ENCODE measurements at places on chromosomes 16 and 17.
A peak's percentile ranks its signal among the peaks of the same experiment; 100 is the strongest.

DNA sequence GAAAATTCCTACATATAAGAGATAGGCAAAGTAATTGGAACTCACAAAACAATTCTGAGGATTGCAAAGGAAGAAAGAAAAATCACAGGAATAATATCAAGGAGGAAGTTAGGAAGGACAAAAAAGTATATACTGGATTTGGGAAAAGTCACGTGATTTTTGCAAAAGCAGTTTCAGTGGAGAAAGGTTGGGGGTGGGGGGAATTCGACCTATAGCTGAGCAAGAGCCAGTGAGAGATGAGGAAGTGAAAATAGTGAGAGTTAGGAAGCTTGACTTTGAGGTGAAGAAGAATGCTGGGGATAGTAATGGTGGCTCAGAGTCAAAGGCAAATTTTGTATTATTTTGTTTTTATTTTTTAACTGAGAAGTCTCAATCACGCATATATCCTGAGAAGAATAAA lies 438.0 kb upstream of the PMFBP1 start:
- H3K27me3 ChIP-seq: no peaks in the 10 kb centered on the region
- H3K27ac ChIP-seq: no peak overlapping the region
- peaks cover 5% of the 10 kb centered on the region for H3K4me1 ChIP-seq

GRCh38 chr17:7606280-7606679 lies 8.4 kb downstream of the FXR2 start:
- H3K27me3 ChIP-seq: no peaks in the 10 kb centered on the region
- peaks cover 19% of the 10 kb centered on the region for H3K4me1 ChIP-seq
- no peak overlapping the region for H3K27ac ChIP-seq

GRCh38 chr17:47897561-47897960 lies 1.5 kb downstream of the SP2 start:
- peaks cover 5% of the 10 kb centered on the region for H3K36me3 ChIP-seq
- peaks cover 45% of the 10 kb centered on the region for H3K4me1 ChIP-seq
- H3K27me3 ChIP-seq: no peaks in the 10 kb centered on the region
- peak overlapping the region; percentile 92 for H3K4me3 ChIP-seq

DNA sequence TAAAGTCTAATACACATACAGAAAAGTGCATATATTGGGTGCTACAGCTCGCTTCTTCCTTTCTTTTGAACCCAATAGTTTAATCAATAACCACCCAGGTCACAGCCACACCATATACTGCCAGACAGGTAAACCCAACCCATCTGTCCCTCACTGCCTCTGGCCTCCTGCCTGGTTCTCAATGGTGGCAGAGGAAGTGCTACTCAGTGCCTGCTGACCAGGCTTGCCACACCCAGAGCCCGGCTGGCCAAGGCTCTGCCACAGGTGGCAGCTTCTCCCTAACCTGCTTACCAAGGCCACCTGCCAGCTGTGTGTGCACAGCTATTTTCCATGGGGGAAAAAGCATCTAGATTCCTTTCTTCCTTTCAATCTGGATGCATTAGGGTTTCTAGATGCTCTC lies 584 bp downstream of the PMP22 start:
- peaks cover 34% of the 10 kb centered on the region for H3K4me1 ChIP-seq
- H3K27me3 ChIP-seq: peaks cover 78% of the 10 kb centered on the region
- H3K27ac ChIP-seq: no peak overlapping the region
- H3K36me3 ChIP-seq: no peaks in the 10 kb centered on the region
- H3K4me3 ChIP-seq: peak overlapping the region; percentile 18

DNA sequence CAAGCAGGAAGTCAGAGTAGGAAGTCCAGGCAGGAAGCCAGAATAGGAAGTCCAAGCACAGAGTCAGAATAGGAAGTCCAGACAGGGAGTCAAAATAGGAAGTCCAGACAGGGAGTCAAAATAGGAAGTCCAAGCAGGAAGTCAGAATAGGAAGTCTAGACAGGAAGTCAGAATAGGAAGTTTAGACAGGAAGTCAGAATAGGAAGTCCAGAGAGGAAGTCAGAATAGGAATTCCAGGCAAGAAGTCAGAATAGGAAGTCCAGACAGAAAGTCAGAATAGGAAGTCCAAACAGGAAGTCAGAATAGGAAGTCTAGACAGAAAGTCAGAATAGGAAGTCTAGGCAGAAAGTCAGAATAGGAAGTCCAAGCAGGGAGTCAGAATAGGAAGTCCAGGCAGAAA lies 105.3 kb upstream of the C16orf82 start:
- H3K27me3 ChIP-seq: peaks cover 10% of the 10 kb centered on the region
- no peak for DNase-seq
- no peak overlapping the region for H3K27ac ChIP-seq

DNA sequence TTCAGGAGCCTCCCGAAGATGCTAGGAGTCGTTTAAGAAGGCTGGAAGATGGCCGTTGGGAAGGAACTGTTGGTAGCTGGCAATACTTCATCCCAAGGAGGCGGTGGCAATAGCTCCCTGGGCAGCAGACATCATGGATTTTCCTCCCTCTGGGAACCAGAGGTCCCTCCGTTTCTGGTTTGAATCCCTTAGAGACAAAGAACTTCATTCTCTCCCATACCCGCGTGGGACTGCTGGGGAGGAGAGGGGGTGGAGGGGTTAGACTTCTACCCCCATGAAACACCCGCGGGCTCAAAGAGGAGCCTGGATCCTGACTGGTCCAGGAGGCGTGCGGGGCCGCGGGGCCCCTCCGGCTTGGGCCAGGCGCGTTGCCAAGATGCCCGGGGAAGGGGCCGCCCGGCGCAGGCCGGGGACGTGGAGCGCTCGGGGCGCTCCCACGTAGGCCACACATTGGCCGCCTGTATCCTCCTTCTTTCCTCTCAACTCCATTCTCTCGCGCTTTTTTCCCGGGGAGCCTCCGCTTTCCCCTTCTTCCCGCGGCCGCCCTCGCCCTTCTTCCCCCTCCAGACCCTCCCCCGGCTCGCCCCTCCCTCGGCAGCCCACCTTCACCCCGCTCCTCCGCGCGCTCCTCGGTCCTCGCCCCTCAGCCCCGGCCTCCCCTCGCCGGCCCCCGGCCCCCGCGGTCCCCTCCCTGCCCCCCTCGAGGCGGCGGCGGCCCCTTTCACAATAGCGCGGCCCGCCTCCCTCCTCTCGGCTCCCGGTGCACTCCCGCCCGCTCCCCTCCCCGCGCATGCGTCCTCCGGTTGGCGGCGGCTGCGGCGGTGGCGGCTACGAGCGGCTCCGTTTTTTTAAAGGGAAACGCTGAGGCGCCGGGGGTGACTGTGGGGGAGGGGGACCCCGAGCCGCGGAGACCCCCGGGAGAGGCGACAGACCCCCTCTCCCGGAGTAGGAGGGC lies at the start of gene MSL1:
Gene MSL1 (plus strand): TSS at position 791 of the 955 bp plus-strand sequence. CDS start 642 bp downstream, outside the sequence.
- H3K4me3 ChIP-seq: peak within 1 kb of the TSS; percentile 99
- peaks cover 6% of the 10 kb centered on the region for H3K36me3 ChIP-seq
- H3K27ac ChIP-seq: peak within 1 kb of the TSS; percentile 99
- H3K4me1 ChIP-seq: peaks cover 39% of the 10 kb centered on the region
- no peaks in the 10 kb centered on the region for H3K27me3 ChIP-seq
- peak; percentile 83 for DNase-seq

DNA sequence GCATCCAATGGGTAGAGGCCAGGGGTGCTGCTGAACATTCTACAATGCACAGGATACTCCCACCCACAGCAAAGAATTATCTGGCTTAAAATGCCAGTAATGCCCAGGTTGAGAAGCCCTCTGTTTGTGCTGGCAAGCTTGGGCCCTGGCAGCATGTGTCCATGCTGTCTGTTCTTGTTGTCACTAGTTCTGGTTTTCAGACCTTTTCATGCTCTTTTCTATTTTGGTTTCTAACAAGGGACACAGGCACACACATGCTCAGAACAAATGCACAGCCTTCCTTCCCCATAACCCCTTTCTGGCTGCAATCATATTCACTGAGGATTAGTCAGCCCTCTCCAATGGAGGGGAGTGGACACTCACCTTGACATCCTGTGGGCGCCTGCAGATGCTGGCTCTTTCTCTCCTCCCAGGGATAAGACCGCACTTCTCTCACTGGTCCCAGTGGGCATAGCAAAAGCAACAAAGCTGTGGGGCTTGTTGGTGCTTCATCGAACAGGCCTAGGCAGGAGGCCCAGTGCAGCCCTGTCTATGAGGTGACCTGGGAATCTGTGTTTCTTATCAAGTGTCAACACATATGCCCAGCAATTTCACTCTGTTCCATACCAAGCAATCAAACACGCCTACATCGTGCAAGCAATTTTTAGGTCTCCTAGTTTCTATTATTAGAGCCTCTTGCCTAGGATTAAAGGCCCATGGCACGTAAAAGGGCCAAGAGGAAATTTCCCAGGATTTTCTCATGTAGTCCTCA lies 271.1 kb upstream of the CCL2 start:
- H3K27me3 ChIP-seq: no peaks in the 10 kb centered on the region
- H3K4me1 ChIP-seq: no peaks in the 10 kb centered on the region
- H3K36me3 ChIP-seq: no peaks in the 10 kb centered on the region
- DNase-seq: no peak
- H3K4me3 ChIP-seq: no peak overlapping the region
- H3K27ac ChIP-seq: no peak overlapping the region
